Stimulated activated CD8-positive, alpha-beta memory T cell treated with anti-CD3 and anti-CD28 coated beads, Interleukin-7, amount 100 ng/mL, for 1 hour (primary cell): ENCODE measurements at places on chromosomes 3 and 15.

- no peak for DNase-seq
These were observed 968.4 kb downstream of the FHIT start for GRCh38 chr3:60282866-60283265.

DNA sequence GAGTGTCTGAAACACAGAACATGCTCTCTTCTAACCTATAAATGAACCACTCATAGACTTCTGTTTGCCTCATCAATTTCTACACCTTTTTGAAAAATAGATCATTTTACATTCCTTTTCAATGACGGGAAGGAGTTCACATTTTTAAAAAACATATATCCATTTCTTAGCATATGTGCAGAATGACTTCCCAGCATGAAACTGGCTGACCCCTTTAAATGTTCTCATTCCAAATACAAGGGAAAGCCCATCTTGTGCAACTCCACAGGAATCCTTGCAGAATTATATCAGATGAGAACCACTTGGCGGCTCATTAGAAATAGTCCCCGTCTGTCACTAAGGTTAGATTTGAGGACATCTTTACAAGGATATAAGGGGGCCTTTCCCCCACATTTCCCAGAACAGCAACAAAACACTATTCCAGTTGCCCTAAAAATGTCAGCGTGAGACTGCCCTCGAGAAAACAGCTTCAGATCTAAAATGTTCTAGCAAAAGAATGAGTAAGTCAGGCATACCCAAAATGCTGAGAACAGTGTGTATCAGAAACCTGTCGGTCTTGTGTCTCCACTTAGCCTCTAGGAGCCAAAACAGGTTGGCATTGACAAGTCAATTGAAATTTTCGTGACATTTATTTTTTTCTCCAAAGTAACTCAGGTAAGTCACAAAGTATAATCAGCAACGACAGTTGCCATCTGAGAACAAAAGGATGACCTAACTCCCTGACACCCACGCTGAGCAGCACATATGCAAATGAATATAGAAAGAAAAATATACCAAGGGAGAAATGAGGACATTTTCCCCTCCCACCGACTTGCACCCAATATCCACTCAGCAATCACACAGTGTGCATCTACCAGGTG is 63.1 kb downstream of the FOXP1 start:
- DNase-seq = no peak

DNA sequence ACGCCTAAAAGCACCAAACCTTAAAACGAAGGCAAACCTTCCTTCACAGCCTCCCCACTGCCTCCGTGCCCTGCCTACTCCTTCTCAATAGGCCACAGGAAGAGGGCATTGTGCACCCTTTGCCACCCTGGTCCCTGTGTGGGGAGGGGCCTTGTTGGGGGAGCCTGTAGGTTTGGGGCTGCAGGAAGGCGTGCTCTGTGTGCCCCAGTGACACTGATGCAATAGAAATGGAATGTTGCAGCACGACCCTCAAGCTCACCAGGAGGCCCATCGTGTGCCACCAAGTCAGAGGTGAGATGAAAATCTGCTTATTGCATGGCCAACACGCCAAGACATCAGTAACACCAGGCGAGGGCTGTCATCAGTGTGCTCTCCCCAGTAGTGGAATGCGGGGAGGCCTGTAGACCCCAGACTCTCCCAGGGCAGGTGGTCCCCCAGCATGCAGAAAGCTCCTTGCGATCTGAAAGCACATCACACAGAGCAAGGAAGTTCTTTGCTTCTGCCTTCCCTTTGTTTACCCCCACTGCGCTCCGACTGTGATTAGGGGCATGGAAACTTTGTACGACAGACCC is 86.2 kb downstream of the ASB7 start:
- DNase-seq = no peak

- no peak for DNase-seq
These were observed 78.4 kb downstream of the NR2E3 start for GRCh38 chr15:71888797-71889196.

- no peak for DNase-seq
These were observed 623.3 kb downstream of the NSUN3 start for GRCh38 chr3:94686208-94686607.

- no peak for DNase-seq
These were observed 5.8 kb downstream of the IGDCC4 start for GRCh38 chr15:65416845-65417416.

- no peak for DNase-seq
These were observed 394.1 kb upstream of the NECTIN3 start for GRCh38 chr3:110677506-110677905.

DNA sequence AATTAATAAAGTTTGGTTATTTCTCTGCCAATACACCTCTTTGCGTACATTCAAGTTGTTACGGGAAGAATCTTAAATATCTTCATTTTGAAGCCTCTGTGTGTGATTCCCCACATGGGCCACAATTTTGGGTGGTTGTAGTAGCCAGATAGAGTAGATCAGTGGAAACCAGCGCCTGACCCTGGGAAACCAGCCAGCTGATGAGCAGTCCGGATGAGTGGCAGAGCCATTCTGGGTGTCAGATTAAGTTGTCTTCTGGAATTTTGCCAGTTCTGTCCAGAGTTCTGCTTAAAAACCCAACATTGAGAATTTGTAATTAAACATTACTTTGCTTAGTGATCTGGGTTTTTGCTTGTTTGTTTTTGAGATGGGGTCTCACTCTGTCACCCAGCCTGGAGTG is 49.7 kb downstream of the MRPS25 start:
- no peak for DNase-seq

DNA sequence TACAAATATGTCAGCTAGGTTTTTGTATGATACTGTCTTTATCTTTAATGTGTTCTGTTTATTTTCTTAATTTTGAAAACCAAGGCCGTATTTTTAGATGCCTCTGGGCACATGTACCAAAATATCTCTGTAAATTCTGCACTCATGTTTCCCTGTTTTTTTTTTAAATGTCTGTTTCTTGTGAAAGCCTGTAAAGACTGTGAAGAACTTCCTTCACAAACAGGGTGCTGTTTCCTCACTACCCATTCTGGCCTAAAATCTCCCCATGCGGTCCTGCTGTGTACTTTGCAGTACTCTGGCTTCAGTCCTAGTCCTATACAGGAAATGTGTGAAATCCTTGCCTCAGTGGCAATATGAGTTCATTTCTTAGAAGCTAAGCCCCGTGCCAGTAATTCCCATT is 133.4 kb upstream of the ZBTB20 start:
- no peak for DNase-seq

- no peak for DNase-seq
These were observed 57.8 kb upstream of the ETV5 start for GRCh38 chr3:186166491-186167288.

- DNase-seq = no peak
These were observed 18.2 kb upstream of the KIF23 start for GRCh38 chr15:69395991-69396390.

DNA sequence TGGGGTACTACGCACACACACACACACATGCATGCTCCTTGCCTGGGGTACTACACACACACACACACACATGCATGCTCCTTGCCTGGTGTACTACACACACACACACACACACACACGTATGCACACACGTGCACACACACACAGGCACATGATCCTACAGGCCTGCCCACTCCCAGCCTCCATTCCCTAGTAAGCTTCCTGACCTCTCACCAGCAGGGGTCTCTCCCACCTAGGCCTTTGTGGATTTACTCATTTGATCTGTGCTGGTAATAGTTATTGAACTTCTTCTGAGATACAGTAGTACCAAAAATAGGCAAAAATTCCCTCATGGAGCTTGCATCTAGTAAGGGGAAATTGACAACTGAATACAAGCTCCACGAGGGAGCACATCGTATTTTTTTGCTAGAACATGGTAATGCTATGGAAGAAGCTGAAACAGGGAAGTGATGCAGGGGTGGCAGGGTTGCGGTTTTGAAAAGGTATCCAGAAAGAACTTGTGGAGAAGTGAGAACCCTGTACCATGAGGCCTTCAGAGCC is 19.1 kb downstream of the TTC21A start:
- DNase-seq = no peak

DNA sequence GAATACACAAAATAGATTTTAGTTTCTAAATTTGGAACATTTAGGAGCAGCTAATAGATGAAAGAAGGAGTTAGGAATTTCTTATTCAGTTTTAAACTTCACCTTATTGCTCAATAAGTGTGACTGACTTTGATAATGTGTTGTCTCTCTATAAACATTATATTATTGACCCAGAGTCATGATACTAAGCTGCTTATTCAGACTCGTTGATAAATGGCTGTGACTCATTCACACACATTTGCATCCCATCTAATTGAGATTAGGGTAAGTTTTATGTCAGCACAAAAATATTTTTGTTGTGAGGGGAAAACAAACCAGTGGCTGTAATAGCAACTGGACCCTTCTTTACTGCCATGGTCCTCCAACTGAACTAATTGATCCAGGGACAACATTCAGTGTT is 137.6 kb downstream of the GOLIM4 start:
- DNase-seq = no peak

- no peak for DNase-seq
These were observed 34.2 kb downstream of the ATP2B2 start for GRCh38 chr3:10471054-10471688.

GRCh38 chr15:45645026-45645980 is 10.5 kb downstream of the SQOR start:
- no peak for DNase-seq

- no peak for DNase-seq
These were observed 68.4 kb upstream of the MFGE8 start for GRCh38 chr15:88981244-88982215.

- no peak for DNase-seq
These were observed 40.8 kb upstream of the MED12L start for GRCh38 chr3:151044706-151045105.

- DNase-seq = no peak
These were observed 238.5 kb downstream of the NSUN3 start for GRCh38 chr3:94301366-94301765.

DNA sequence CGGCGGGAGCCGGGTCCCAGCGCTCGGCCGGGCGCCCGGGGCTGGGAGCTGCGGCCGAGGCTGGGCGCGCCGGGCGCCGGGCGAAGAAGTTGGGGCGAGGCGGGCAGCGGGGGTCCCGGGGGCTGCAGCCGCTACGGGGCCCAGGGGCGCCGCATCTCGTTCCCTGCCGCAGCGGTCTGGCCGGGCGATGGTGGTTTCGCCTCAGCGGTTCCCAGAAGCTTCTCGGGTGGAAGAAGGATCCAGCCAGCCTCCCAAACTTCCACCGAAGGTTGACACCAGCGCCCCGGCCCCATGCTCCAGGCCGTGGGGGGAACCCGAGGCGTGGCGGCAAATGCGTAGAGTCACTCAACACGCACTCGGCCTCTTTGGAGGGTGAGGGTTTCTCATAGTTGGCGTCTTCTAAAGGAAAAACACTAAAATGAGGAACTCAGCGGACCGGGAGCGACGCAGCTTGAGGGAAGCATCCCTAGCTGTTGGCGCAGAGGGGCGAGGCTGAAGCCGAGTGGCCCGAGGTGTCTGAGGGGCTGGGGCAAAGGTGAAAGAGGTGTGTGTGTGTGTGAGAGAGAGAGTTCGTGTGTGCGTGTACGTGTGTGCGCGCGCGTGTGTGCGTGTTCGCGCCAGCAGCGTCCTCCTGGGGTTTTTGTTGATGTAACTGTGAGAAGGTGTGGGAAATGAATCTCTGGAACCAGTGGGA is 940 bp downstream of the BOC start:
- DNase-seq = no peak

- no peak for DNase-seq
These were observed 1.1 kb downstream of the MESP2 start for GRCh38 chr15:89777073-89777751.

DNA sequence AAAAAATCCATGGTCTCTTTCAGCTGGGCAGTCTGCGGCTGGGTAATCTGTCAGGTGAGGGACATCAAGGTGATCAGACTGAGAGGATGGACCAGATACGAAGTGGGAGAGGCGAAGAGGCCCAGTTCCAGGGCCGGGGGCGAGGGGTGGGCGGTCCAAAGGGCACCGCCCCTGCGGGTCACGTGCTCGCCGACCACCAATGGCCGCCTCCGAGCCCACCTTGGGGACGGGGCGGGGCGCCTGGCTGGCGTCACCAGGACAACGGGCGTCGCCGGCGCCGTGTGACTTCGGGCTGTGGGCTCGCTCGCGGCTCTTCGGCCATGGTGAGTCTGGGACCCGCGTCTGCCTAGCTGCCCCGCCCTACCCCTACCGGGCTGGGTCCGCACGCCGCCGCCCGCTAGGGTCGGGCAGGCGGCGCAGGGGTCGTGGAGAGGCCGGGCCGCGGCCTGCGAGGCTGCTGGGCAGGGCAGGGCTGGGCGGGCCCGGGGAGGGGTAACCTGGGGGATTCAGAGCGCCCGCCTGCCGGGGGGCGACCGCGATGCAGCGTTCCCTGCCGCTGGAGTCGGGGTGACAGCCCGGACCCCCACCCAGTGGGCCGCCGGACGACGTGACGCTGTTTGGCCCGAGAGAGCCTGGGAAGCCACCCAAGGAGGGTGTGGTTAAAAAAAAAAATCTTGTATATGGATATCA is at the start of gene FBXL2:
Gene FBXL2 (plus strand): TSS at position 250 of the 690 bp plus-strand sequence. CDS start 71 bp downstream, at position 321.
- no peak for DNase-seq

- DNase-seq = no peak
These were observed 37.7 kb downstream of the PRKCI start for GRCh38 chr3:170259907-170260306.

DNA sequence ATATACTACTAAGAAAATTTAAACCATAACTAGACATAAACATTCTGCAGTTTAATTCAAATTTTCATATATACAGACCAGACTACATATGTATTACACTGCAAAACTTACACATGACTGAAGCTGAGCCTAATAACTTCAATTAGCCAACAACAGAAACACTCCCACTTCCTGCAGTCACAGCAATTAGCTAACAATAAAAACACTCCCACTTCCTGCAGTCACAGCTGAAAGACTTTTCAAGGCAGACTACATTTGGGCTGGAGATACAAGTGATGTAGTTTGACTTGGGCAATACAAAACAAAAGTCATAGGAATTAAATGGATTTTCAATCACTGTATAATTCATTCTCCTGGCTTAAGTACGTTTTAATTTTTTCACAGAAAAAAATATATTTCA is 10.3 kb downstream of the TM2D3 start:
- no peak for DNase-seq
